ENCODE measurements at places on chromosomes 5 and 9. TPM values are rescaled to one million over a fixed set of nuclear protein-coding genes. Genes with fewer than 3 reads are reported as not detected.

Gene IL6ST
- 161 TPM for total RNA-seq

Gene ADAMTSL1
- total RNA-seq = not detected

Gene KIF4B
- total RNA-seq = 0.11 TPM

Gene GALNT12
- not detected for total RNA-seq

Gene SHISAL2B
- not detected for total RNA-seq

Gene SYK
- total RNA-seq = not detected

Gene STK10
- total RNA-seq = 7.2 TPM

Gene NR4A3
- total RNA-seq = not detected

Gene PCDHB13
- 0.80 TPM for total RNA-seq

Gene TRIM41
- total RNA-seq = 10.9 TPM

Gene PLPP7
- 1.2 TPM for total RNA-seq

Gene NR5A1
- 38.8 TPM for total RNA-seq

Gene PDCD1LG2
- not detected for total RNA-seq

Gene KCNV2
- not detected for total RNA-seq

Gene TAF1L
- total RNA-seq = not detected

Gene F12
- 3.0 TPM for total RNA-seq

Gene NUDT2
- total RNA-seq = 19.9 TPM

Gene PRXL2C
- 13.2 TPM for total RNA-seq

Gene PCDHGB7
- 0.07 TPM for total RNA-seq

Gene BARHL1
- total RNA-seq = not detected

Gene PLPPR1
- 16.4 TPM for total RNA-seq

Gene SLC2A8
- 48.6 TPM for total RNA-seq

Gene F2RL2
- not detected for total RNA-seq

Gene PCDHB15
- total RNA-seq = 0.27 TPM

Gene HSPB3
- not detected for total RNA-seq

Gene STC2
- 10.7 TPM for total RNA-seq

Gene SPINK7
- not detected for total RNA-seq

Gene TMED9
- 161 TPM for total RNA-seq

Gene ANGPTL2
- total RNA-seq = 0.35 TPM

Gene SPACA9
- 0.13 TPM for total RNA-seq

Gene SLC34A1
- total RNA-seq = not detected

Gene GGTA1
- not detected for total RNA-seq

Gene TMEM252
- total RNA-seq = not detected

Gene PCDHA5
- not detected for total RNA-seq

Gene PCA3
- total RNA-seq = not detected

Gene SLC1A3
- total RNA-seq = not detected

Gene CDH6
- not detected for total RNA-seq

Gene SPATA24
- 13.0 TPM for total RNA-seq

Gene OTULINL
- total RNA-seq = 0.40 TPM

Gene CETN3
- total RNA-seq = 111 TPM

Gene ZBTB43
- 12.0 TPM for total RNA-seq

Gene PCDHA9
- total RNA-seq = not detected

Gene RALGDS
- total RNA-seq = 8.8 TPM

Gene AQP7
- total RNA-seq = 0.58 TPM

Gene RECK
- total RNA-seq = 2.3 TPM

Gene FPGS
- 20.3 TPM for total RNA-seq

Gene WNT8A
- total RNA-seq = not detected

Gene SLC22A4
- 0.62 TPM for total RNA-seq

Gene PCDHA6
- total RNA-seq = not detected

Gene LCP2
- not detected for total RNA-seq

Gene FRRS1L
- 0.02 TPM for total RNA-seq

Gene TBCA
- 398 TPM for total RNA-seq

Gene SOX30
- not detected for total RNA-seq

Gene SPINK13
- not detected for total RNA-seq

Gene LOX
- 0.73 TPM for total RNA-seq

Gene GLRA1
- not detected for total RNA-seq

Gene DBN1
- 37.3 TPM for total RNA-seq

Gene GABRA1
- not detected for total RNA-seq
